ENCODE measurements at places on chromosomes 4 and X.

- no peak for ATAC-seq
Observed at GRCh38 chrX:16699389-16699788, 13.1 kb downstream of the CTPS2 start.

DNA sequence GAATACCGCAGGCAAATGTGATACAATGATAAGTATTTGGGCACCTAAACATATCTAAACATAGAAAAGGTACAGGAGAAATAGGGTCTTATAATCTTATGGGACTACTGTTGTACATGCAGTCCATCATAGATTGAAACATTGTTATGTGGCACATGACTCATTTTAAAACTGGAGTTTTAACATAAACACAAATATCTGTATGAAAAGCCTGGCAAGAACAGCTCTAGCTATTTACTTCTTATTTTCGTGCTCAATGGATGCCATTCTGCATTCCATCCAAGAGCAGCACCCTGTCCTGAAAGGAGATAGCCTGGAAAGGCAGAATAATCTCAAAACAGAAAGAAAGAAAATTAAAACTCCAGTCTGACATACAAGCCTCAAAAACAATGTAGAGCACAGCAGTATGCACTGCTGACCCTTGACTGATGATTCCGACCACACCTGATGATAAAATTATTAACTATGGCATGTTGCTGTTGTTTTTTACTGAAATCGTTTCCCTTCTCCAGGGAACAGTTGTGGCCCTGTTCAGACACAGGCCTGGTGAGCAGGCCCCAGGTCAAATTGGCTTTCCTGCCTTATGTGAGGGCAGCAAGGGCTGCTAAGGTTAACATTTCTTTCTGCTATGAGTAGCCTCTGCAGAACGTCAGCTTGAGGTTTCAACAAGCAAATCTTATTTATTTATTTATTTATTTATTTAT is 152.7 kb downstream of the APBB2 start:
- ATAC-seq: no peak

GRCh38 chr4:8682296-8682695 is 89.7 kb downstream of the CPZ start:
- ATAC-seq: no peak

DNA sequence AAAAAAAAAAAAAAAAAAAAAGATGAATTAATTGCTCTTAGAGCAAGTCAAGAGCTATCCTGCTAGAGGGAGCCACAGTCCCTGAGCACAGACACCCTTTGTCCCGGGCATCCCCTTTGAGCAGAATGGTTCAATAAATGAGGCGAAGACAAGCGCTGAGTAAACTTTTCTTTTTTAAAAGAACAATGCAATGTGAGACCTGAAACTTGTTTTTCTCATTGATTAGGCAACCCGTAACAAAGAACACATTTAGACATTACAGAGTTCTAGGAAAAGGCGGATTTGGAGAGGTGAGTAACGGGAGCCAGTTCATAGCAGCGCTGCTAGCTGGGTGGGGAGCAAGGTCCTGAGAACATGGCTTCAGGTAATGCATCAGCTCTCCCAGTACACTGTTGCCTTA is 46.1 kb downstream of the GRK4 start:
- peak; percentile 58 for ATAC-seq

GRCh38 chr4:183788308-183788905 is 116.7 kb upstream of the STOX2 start:
- ATAC-seq: no peak

GRCh38 chrX:40086569-40087335 is 11.0 kb downstream of the BCOR start:
- ATAC-seq: no peak

- ATAC-seq: no peak
Observed at GRCh38 chrX:65502618-65503017, 32.0 kb downstream of the LAS1L start.

- ATAC-seq: no peak
Observed at GRCh38 chr4:183638436-183638835, 20.5 kb downstream of the RWDD4 start.

- ATAC-seq: no peak
Observed at GRCh38 chr4:6350646-6351045, 81.0 kb downstream of the WFS1 start.

- peak; percentile 72 for ATAC-seq
Observed at GRCh38 chr4:118825799-118826198, 10.1 kb downstream of the SEC24D start.

DNA sequence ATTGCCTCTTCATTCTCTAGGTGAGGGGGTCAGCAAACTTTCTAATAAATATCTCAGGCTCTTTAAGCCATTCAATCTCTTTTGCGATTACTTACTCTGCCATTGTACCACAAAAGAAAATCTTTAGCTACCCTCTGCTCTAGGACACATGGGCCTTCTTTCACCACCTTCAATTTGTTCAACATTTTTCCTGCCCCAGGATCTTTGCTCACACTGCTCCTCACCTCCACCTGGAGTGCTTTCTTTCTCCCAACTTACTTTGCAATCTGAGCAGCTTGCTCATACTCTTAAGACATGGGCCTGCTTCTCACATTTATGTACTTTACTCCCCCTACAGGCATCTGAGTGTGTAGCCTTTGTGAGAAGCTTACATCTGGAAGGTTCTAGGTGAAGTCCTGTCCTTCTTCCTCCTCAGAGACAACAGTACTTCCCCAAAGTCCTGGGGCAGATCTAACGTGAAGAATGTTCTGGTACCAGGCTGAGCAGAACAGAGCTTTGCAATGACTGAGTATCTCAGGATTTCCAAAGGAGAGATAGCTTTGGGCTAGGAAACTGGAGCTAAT is 55.0 kb upstream of the PRDM5 start:
- ATAC-seq: peak; percentile 55

DNA sequence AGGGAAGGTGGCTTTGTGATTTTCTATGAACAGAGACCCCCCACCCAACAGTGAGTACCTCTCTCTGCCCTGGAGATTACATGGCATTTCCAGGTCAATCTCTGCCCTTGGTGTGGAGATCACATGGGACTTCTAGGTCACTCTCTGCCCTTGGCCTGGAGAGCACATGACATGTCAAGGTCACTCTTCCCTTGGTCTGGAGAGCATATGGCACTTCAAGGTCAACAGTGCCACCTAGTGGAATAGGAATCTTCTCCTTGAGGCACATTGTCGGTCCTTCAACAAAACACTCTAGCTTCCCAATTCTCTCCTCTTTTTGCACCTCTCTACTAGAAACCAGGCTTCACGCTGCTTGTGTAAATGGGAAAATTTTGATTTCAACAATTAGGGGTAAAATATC is 66.2 kb upstream of the TACR3 start:
- ATAC-seq: no peak

- ATAC-seq: peak; percentile 99
Observed at GRCh38 chr4:146132445-146132844, 43.1 kb upstream of the LSM6 start.

- no peak for ATAC-seq
Observed at GRCh38 chr4:85228264-85228663, 246.7 kb upstream of the ARHGAP24 start.

GRCh38 chr4:52993771-52994170 is 131.7 kb downstream of the RASL11B start:
- no peak for ATAC-seq

GRCh38 chrX:37383313-37383712 is 34.1 kb downstream of the PRRG1 start:
- no peak for ATAC-seq

GRCh38 chr4:1524761-1525160 is 118.5 kb upstream of the NKX1-1 start:
- no peak for ATAC-seq

GRCh38 chr4:40587826-40588225 is 41.8 kb downstream of the RBM47 start:
- ATAC-seq: no peak

- no peak for ATAC-seq
Observed at GRCh38 chr4:114280645-114281044, 301.2 kb upstream of the ARSJ start.

DNA sequence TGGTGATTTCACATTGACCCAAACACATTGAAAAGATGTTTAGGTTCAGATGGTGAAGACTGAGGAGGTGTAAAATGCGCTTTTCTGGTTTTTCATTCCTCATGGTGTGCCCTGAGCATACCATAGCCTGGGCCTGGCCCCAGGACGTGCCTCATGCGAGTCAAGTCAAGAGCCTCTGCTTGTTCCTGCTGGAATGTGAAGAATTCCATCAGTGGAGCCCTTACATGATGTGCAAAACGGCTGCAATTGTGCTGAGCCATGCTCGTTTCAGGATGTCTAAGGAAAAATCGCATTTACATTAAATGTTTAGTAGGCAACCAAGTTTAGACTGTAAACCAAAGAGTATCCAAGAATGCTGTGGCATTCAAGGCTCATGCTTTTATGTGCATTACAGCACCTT is 34.9 kb downstream of the GYG2 start:
- ATAC-seq: no peak

DNA sequence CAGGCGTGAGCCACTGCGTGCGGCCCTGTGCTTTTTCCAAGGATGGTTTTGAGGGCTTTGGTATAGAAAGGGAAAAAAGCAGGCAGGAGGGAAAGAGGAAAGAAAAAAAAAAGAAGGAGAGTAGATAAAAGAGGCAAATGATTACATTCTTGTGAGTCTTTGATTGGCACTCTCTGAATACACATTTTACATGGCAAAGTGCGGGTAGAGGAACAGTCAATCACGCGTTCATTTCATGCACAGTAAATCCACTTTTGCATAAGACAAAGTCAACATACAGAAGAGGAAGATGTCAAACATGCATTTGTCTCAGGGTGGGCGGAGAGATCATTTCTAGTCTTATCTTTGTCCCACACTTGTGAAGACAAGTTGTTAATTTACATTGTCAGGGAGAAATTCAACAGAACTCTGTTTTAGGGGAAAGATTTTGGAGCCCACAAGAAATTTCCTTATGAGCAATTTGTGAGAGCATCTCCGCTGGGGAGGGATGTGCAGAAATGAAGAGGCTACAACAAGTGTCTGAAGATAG is 183.2 kb downstream of the DHRSX start:
- ATAC-seq: no peak

DNA sequence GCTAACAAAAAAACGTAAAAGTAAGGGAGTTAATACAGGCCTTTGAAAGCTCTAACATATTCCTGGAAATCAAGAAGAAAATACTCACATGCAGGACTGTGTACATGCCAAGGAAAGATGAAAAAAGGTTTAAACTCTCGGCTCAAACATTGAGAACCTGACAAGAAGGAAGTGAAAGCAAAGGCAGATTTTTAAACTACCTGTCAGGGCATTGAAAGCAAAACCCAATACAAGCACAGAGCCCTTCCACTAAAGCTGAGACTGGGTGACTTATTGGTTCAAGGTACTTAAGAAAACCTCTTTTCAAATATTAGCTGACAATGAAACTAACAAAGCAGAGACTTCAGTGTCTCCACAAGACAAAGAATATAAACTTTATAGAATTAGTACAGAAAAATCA is 313.0 kb upstream of the GRID2 start:
- no peak for ATAC-seq

GRCh38 chrX:78333521-78333920 is 6.1 kb upstream of the CYSLTR1 start:
- peak; percentile 73 for ATAC-seq

GRCh38 chr4:86013621-86014020 is 346.2 kb downstream of the MAPK10 start:
- ATAC-seq: no peak

DNA sequence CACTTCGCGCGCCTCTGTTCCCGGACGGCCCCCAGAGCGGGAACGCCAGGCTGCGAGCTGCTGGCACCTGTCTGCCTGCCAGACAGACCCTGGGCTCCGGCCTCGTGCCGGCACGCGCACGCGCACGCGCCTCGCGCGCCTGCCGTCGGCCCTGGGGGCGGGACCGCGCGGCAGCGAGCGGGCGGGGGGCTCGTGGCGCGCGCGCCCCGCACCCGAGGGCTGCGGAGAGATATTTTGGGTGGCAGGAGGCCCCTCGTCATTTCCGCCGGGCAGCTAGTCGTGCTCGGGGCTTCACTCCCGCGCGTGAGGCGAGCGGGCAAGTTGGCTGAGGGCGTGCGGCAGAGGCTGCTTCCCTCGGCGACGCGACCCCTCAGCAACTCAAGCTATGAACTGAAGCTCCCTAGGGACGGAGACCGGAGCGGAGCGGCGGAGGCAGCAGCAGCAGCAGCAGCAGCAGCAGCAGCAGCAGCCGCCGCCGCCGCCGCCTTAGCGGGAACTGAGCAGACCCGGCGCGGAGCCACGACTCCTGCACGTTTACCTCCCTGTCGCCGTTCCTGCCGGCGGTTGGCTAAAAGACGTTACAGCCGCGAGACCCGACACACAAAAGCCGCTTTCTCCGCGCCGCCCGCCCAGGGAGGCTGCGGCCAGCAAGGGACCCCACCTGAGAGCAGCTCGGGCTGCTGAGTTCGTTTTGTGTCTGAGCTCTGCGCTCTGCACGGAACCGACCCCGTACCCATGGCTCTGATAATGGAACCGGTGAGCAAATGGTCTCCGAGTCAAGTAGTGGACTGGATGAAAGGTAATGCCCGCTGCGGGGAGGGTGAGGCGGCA is at the start of gene CNKSR2:
TSS of gene CNKSR2 (plus strand) at position 256 of the 831 bp plus-strand sequence. CDS start at position 736, 480 bp downstream.
- ATAC-seq: peak; percentile 78

DNA sequence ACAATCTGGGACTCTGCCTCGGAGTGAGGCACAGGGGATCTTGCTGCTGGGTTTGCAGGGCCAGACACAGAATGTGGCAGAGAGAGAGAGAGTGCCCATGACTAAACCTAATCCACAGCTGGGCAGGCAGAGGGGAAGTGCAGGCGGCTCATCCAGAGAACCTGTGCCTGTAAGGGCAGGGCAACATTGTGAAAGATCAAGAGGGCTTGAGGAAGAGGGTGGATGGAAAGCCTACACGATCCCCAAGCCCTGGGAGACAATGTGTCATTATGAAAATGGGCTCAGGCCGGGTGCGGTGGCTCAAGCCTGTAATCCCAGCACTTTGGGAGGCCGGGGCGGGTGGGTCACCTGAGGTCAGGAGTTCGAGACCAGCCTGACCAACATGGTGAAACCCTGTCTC is 40.6 kb upstream of the TENM3 start:
- ATAC-seq: no peak

All from activated T-helper 17 cell treated with anti-CD3 and anti-CD28 coated beads, Interleukin-2, amount 50 U/mL, for 72 hours (primary cell).